Temporal lobe (tissue), 4 donors: ENCODE measurements at places on chromosomes 3 and 15. TPM values are rescaled to one million over a fixed set of nuclear protein-coding genes. Genes with fewer than 3 reads are reported as not detected.

The ALDH1L1 gene
- 3.4 TPM for total RNA-seq

The RBPMS2 gene
- not detected for total RNA-seq

The PP2D1 gene
- total RNA-seq, result not detected

The IL16 gene
- total RNA-seq, result 1.2 TPM

The EPHB3 gene
- total RNA-seq, result 3.7 TPM
